H4 (cell line): ENCODE measurements at places on chromosomes 12 and 14.

DNA sequence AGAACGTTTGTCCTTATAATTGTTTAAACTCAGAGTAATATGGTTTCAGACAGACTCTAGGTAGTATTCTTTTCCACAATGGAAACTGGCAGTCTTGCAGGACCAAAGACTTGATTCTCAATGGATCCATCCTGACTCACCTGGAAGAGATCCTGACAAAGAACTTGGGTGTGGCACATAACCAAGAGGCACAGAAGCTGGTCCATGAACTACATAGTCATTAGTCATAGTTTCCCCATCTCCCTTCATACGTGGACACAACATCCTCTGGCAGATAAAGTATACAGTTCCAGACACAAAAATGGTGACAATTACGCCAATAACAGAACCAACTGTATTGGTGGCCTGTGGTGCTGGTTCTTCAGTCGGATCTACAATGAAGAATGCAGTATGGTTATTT, 55.8 kb downstream of the BCL2L14 start:
- no peak for DNase-seq

GRCh38 chr12:32098112-32098511, 8.5 kb upstream of the BICD1 start:
- DNase-seq = no peak

DNA sequence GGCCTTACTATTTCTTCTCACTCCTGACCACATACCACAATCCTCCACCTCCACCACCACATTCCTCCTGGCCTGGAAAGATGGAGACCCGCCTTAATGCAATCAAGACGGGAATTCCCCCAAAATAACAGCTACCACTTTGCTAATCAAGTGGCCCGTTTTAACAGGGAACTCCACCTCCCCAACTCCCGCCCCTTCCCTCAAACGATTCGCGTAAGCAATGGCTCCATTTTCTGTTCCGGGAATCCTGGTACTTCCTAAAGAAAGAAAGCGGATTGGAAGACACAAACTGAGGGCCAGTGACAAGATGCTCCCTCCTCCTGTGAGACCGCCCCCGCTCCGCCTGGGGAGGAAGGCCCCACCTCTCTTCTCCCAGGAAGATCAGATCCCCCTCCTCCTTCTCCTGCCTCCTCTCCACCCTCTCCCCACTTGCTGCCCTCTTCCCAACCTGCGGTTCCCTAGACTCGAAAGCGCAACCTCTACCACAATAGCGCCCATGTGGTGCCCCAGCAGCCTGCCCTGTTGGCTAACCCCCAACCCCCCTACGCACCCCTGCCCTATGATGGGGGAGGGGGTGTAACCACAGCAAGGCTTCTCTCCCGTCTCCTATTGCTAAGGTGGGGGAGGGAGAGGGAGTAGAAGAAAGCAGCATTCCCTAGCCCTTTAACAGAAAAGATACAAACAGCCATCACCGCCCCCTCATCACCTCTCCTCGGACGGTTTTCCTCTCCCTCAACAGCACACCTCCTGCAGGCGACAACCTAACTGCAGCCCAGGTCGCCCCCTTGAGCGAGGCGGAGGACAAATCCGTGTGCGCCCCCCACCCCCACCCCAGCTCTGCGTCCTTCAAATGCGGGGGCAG, 777 bp downstream of the ARF3 start:
- DNase-seq = peak; percentile 97

GRCh38 chr12:49527361-49528130, 11.3 kb upstream of the KCNH3 start:
- no peak for DNase-seq

GRCh38 chr12:127629066-127629820, 637.7 kb upstream of the TMEM132C start:
- DNase-seq = peak; percentile 19

- DNase-seq = no peak
Measured at GRCh38 chr14:95462491-95462890, 54.0 kb downstream of the SYNE3 start.

- no peak for DNase-seq
Measured at GRCh38 chr12:6113691-6114475, 10.6 kb downstream of the VWF start.
